Cortex of kidney (tissue), 1 donor: ENCODE measurements at places on chromosomes 5 and 9.

GRCh38 chr5:59418808-59419207 lies 474.7 kb downstream of the PDE4D start:
- DNase-seq: no peak

GRCh38 chr5:136435946-136436543 lies 70.7 kb upstream of the TRPC7 start:
- no peak for DNase-seq

DNA sequence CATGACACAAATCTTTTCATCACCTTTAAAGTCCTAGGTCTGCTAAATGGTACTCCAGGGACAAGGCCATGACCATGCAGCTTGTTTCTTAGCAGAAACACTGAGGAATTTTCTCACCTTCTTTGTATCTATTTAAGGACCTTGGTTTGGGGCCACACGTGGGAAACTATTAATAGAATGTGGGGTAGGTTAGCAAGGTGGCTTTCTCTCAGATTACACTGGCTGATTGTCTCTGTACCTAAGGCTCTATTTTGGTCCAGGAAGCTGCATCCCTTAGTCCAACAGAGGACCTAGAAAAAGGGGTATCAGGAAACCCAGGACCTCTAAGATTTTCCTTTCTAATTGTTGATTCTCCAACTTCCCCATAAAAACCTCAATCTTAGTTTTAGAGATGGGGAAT lies 36.3 kb upstream of the FRMD3 start:
- DNase-seq: no peak

- DNase-seq: no peak
These were observed 159.2 kb downstream of the SNX18 start for GRCh38 chr5:54676481-54677340.
